Activated T-helper 1 cell treated with Interleukin-2 at 50 U/mL for 16 hours (primary cell): ENCODE measurements at places on chromosomes 11 and 22.
A peak's percentile ranks its signal among the peaks of the same experiment; 100 is the strongest.

- no peak for DNase-seq
Measured at GRCh38 chr11:3148990-3149851, 15.9 kb downstream of the OSBPL5 start.

GRCh38 chr11:2106583-2107209, 32.5 kb downstream of the IGF2 start:
- DNase-seq, result no peak

DNA sequence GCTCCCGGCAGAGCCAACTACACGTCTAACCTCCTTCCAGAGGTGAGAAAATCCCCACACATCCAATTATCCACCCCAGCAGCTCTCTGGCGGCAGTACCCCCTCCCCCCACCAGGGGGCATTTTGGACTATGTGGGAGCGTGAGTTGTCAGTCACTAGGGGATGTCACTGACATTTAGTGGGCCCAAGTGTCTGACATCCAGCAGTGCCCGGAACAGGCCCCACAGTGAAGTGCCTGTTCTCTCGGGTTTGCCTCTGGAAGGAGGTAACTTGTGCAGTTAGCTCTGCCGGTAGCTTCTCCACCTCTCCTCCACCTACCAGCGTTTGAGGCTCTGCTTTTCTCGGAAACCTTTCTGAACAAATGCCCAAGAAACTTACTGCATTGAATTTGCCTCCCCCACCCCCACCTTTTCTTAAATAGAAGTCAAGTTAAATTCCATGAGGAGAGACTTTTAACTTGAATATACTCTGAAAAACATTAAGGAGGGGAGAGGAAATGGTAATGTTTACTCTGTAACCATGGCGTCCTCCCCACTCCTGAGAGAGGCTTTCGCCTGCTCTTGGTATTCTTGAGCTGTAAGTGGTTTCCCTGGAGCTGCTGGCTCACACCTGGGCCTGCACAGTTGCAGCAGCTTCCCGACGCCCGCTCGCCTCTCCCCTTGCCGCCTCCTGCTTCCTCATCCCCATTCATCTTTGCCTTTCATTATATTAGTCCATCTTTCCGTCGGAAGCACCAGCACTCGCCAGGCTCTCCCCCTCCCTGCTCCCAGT, 112.8 kb downstream of the WNT7B start:
- peak; percentile 51 for DNase-seq

DNA sequence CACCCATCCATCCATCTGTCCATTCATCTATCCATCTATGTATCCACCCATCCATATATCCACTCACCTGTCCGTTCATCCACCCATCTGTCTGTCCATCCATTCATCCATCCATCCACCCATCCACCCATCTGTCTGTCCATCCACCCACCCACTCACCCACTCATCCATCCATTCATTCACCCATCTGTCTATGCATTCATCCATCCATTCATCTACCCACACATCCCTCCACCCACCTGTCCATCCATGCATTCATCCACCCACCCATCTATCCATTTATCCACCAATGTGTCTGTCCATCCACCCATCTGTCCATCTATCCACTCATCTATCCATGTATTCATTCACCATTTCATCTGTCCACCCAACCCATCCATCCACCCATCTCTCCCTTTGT, 33.3 kb downstream of the NADSYN1 start:
- DNase-seq, result no peak

GRCh38 chr11:108122166-108122628, 830 bp downstream of the ACAT1 start:
- DNase-seq, result no peak

DNA sequence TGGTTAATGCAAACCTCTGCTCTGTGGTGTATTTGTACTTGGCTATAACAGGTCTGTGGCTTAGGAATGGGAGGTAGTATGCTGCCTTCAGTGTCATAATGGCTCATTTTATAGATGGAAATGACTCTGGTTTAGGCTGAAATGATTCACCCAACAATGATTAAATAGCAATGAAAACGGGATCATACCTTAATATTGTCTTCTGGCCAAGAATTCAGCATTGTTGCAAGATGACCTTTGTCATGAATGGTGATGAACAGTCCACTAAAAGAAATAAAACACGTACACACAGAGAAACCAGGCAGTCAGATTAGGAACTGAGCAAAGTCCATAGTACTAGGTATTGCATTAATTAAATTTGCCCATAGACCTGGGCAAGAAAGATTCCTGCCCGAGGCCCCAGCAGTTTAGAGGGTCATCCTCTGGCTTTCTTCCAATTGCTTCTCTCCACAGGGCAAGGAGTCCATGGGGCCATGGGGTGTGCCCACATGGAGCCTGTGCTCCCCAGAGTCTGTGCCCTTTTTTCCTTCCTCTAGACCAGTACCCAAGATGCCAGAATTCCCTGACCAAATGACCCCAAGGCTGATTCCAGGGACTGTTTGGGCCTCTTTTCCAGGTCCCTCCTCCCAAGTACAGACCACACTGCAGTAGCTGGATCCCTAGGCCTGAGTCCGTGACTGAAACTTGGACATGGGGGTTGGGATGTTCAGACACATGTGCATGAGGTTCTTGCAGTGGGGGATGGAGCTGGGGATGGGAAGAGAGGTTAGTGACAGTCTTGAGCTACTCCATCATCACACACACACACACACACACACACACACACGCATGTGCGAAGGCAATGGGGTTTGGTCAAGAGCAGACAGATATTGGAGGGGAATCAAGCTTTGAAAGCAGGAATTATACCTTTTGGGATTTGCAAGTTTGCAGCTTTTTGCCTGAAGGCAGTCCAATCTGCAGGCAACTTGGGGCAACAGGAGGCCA, 134.2 kb downstream of the CCDC81 start:
- DNase-seq, result no peak

GRCh38 chr11:28632338-28632737, 524.1 kb downstream of the METTL15 start:
- DNase-seq, result no peak

DNA sequence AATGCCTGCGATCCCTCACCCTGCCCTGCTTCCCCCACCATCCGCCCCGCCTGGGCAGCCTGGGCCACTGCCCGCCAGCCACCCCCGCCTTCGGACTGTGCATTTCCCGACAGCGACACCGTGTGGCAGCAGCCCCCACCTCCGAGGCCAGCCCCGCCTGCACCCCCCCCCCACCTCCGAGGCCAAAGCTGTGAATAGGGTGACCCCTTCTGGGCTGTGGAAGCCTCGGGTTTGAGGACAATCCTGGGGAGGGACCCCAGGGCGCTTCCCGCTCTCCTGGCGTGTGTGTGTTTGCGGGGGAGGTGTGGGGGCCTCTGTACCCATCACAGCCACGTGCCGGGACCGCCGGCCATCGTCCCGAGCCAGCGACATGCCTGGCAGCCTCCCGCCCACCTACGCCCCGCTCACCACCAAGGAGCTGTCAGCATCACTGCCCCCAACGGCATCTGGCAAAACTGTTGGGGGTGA, 33.8 kb upstream of the PPARA start:
- peak; percentile 74 for DNase-seq

GRCh38 chr11:120141768-120142423, 4.0 kb upstream of the TRIM29 start:
- no peak for DNase-seq

- DNase-seq, result no peak
Measured at GRCh38 chr11:12413141-12414052, 36.0 kb downstream of the PARVA start.

DNA sequence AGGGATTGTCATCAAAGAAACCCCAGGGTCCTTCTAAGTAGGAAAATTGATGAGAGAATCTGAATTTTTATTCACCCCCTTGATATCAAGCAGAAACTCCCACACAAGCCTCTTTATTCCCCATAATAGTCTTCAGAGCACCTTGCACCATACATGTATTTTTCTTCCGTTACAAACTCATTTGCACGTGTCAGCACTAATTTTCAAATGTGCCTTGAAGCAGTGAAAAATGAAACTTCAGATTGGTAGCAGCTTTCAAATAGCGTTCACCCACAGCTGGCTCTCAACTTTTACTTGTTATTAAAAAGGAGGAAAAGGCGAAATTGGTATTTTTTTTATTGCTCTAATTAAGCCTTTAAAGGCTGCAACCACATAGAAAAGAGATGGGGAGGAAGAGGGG, 343.0 kb upstream of the TENM4 start:
- no peak for DNase-seq

DNA sequence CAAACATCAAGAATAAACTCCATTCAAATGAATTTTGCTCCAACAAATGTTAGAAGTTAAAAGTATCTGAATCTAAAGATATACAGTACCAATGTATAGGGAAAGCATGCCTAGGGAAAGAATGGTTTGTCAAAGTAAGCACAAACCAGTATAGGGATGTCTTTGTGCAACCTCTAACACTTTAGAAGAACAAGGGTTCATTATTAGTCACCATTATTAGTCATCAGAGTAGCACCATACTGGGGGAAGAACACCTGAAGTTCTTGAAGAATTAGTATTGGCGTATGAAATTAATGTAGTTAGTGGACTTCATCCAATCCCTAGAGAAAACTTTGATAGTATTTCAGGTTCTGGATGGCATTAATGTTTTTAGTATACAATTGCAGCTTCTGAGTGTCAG, 943.7 kb downstream of the METTL15 start:
- no peak for DNase-seq

- no peak for DNase-seq
Measured at GRCh38 chr11:30364139-30364836, 41.4 kb downstream of the ARL14EP start.

DNA sequence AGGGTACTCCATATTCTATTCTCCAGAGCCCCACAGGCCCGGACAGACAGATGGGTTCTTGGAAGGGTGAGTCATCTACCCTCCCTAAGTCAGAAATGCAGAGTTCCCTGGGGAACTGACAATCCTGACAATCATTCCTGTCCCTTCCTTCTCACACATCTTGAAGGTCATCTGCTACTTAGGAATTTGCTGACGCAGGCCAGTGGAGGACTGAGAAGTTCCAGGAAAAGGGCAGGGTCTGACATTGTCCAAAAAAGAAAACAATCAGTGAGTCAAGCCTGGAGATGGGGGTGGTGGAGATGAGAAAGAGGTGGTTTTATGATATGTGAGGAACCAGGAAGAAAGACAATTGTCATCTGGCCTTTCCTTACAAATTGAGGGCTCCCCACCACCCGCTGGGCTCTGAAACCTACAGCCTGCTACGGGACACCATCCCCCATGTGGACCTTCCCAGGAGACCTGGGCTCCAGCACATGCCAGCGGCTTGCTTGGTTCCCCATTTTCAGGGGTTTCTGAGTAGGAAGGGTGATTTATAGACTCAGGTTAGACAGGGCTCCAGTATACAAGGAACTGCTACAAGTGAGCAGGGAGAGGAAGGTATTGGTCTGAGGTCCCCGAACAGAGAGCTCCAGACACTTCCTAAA, 12.9 kb downstream of the CD59 start:
- DNase-seq, result no peak

- DNase-seq, result no peak
Measured at GRCh38 chr11:36447947-36448346, 62.1 kb downstream of the TRAF6 start.

DNA sequence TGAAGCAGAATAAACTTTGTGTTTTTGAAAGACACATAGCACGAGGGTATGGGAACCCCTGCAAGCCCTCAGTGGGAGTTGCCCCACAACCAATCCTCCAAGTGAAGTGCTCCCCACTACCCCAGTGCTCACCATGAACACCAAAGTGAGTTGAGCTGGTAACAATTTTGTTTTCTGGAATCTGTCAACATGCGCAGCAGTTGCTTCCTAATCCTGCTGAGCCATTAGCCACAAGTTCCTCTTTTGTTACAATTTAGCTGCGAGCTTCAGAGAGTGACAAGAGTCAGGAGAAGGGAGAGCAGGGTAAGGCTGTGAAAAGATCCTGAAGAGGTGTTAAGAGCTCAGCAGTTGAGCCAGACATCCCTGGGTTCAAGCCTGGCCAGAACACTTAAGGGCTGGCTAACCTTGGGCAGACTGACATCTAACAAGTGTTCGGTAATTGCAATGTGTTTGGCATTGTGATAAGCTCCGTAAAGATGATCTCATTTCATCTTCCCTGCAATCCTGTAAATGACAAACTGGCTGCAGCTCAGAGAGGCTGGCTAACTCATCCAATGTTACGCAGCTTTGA, 24.1 kb upstream of the ASPHD2 start:
- no peak for DNase-seq

DNA sequence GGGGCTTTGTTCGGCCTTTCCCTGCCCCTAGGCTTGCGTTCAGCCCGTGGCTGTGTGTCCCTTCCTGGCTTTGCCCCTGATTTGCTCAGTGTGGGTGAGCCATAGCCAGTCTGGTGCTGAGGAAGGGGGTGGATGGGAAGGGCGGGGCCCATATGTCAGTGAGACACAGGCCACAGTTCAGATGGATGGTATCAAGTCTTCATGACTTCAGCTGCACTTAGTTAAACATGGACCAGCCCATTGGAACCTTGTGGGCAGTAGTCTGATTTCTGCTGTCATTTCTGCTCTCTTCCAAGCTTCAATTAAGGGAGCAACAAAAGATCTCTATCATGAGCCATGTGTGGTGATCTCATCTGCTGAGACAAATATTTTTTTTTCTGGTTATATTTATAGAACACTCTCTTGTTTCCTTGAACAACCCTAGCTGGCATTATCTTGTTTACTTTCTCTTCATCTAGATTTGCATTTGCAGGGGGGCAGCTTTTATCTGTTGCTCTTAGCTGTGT, 21.6 kb upstream of the PEX26 start:
- no peak for DNase-seq

GRCh38 chr11:57942808-57943207, 80.9 kb upstream of the OR9Q1 start:
- no peak for DNase-seq

- DNase-seq, result no peak
Measured at GRCh38 chr22:33697640-33698039, 222.6 kb downstream of the LARGE1 start.

GRCh38 chr11:7520981-7521487, 7.2 kb downstream of the PPFIBP2 start:
- no peak for DNase-seq

DNA sequence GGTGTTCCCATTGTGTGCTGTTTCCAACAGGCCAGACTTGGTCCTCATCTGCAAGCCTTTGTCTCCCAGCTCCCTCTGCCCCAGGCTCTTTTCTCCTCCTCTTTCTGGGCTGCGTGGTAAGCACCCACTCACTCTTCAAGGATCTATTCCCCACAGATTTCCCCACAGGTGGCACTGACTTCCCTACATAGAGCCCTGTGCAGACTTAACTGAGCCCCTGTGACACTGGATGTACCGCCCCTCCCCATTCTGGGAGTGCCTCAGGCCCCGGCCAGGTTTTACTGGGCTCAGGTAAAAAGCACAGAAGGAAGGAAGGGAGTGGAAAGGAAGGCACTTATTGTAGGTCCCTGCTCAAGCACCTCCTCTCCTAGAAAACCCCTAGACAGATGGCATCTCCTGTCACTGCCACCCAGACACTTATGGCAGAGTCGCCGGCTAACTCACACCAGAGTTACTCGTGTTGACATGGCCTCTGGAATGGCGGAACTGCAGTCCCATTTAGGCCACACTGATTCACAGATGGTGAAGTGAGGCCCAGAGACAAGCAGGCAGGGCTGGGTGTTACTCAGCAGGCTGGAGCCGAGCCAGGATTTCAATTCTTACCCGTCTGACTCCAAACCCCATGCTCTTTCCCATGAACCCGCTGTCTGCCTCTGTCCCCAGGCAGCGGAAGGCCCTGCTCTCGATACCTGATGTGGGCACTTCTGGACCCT, 47.2 kb downstream of the LRRC32 start:
- no peak for DNase-seq
